ENCODE measurements at places on chromosomes 12 and 14.

DNA sequence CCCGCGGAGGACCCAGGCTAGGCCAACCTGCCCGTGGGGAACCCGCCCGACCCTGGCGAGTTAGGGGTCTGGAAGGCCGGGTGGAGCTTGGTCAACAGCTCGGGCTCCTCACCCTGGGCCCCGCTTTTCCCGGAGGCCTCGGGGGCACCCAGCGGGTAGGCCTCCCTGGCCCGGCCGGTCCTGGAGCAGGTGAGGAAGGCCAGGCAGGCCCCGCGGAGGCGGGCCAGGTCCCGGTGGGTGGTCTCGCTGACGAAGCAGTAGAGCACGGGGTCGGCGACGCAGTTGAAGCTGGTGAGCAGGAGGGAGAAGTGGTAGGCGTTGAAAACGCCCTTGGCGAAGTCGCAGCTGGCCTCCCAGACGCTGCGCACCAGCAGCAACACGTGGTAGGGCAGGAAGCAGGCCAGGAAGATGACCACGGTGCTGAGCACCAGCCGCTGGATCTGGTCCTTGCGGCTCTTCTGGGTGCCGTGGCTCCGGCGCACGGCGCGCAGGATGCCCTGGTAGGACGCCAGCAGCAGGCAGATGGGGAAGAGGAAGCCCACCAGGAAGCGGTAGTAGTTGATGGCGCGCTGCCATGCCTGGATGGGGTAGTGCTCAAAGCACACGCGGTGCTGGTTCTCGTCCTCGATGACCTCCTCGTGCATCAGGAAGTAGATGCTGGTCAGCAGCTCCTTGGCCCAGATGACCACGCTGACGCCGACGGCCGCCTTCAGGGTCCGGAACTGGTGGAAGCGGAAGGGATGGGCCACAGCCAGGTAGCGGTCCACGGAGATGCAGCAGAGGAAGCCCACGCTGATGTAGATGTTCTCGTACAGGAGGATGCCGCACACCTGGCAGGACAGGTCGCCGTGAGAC lies 10.3 kb downstream of the GPR68 start:
- no peak for DNase-seq

DNA sequence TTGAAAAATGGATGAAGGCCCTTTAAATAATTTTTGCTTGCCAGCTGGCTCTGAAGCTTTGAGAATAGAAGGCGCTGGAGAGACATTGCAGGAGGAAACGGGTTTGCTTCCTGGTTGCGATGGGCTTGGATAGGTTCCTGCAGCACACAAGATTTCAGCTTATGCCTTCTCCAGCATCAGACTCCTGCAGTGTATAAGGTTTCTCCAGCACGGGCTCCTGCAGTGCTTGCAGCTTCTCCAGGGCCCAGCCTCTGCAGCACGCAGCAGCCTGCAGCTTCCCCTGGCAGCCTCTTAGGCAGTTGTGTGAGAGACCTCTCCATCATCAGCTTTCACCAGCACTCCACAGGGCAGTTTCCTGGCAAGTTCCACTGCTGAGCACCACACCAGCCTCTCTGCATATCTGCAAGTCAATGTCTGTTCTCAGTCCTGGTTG lies 78.7 kb upstream of the ZDHHC17 start:
- peak; percentile 64 for DNase-seq

- DNase-seq, result peak; percentile 88
Measured at GRCh38 chr14:52279408-52279807, 11.9 kb downstream of the PTGDR start.

DNA sequence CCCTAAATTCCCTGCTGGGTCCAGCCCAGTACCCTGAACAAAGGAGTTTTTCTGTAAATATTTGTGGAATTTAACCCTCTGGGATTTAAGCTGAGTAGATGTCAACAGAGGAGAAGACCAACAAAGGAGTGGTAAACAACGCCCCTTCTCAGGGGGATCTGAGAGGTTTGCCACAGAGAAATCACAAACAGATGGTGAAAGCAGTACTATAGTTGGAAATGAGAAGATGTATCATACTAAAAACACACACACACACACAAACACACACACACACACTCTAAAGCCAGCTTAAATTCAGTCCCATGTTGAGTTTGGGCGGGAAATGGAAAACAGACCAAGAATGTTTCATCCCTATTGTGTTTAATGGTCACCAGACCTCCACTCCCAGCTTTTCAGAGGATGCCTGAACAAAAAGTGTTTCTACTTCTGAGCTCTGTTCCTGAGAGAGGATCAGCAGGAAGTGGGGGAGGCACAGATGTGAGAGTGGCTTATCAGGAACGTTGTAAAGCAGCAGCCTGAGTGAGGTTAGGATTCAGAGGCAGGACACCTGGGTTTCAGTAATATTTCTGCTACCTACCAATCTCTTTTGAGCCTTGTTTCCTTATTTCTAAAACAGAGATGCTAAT lies 3.2 kb downstream of the BIN2 start:
- peak; percentile 66 for DNase-seq

DNA sequence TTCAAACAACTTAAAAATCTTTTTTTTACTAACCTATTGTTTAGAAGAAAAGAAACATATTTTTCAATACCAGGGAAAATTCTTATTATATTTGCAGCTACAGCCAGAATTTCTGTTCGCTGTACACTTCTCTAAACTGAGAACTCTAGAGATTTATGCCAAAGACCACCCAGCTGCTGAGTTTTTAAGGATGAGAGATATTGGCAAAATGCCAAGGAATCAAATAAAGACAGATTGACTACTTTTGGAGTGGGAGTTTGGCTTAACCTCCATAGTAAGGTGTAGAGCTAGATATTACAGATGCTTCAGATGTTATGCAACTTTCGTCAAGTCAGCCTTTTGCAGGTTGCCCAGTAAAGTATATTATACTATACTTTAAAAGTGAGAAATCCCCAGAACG lies 71.8 kb downstream of the TTLL5 start:
- DNase-seq, result no peak

- no peak for DNase-seq
Measured at GRCh38 chr14:52987514-52987913, 36.7 kb upstream of the FERMT2 start.

DNA sequence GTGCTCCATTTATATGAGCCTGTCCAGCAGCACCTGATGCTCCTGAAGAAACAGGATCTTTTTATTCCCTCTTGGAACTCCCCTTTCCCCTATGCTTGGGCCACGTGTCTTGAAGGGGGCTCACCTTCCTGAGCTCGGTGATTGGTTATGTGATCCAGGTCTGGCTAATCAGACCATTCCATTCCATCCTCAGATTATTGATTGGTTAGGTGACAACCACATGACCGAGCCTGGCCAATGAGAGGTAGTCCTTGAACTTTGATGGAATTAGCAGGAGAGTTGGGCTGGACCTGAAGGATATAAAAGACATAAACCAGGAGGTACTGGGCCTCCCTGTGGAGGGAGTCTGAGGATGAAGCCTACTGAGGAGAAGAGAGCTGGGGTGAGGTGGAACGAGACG lies 216.6 kb upstream of the LHX5 start:
- DNase-seq, result no peak

- no peak for DNase-seq
Measured at GRCh38 chr12:78580296-78580695, 284.3 kb upstream of the SYT1 start.
